ENCODE measurements at places on chromosomes 7 and 10.

GRCh38 chr7:130381468-130382312 lies 1.4 kb downstream of the CPA1 start:
- DNase-seq: no peak

- no peak for DNase-seq
Observed at GRCh38 chr10:115989621-115990020, 283.4 kb downstream of the GFRA1 start.

GRCh38 chr10:93673791-93674190 lies 28.6 kb downstream of the FRA10AC1 start:
- DNase-seq: no peak

GRCh38 chr10:54702583-54703485 lies 98.2 kb downstream of the PCDH15 start:
- no peak for DNase-seq

DNA sequence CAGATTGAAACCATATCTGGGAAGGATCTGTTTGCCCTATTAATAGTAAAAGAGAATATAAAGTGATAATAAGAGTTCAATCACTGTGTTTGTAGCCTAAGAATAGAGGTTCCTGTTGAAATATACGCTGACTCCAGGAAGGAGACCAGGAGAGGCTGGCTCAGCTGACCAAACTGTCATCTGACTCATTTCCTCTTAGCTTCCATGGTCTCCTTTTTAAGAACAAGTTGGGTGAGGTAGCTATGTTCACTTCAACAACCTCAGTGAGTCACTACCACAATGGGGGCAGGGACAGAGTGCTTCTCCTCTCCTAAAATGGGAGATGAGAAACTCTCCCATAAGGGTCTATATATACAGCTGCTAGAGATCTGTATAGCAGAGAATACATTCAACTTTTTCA lies 543.3 kb downstream of the CALN1 start:
- no peak for DNase-seq

DNA sequence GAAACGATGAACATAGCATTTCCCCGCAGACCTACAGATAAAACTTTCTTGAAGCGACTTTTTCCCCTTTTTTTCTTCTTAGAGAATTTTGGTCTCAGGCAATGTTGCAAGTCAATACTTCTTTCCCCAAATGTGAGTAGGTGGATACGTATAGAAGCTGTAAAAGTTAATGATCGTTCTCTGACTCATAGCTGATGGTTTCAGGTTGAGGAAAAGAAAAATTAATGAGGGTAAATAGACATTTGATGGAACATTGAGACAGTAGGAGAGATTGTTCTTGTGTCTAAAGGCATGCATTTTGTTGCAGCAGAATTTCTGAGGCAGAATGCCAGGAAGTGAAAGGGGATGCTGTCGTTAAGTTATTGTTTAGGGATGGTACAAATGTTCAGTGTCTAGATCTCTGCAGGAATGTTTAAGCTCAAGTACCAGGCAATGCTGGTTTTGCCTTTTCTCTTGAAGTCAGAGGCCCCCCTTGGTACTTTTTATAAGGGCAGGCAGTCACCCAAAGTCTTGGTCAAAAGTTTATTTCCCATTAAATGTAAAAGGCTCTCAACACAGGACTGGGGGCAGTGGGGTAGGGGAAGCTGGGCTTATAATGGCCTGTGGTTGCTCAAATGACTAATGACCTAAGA lies 9.3 kb downstream of the TCF7L2 start:
- DNase-seq: no peak

- no peak for DNase-seq
Observed at GRCh38 chr7:27842094-27842692, 102.2 kb downstream of the TAX1BP1 start.

DNA sequence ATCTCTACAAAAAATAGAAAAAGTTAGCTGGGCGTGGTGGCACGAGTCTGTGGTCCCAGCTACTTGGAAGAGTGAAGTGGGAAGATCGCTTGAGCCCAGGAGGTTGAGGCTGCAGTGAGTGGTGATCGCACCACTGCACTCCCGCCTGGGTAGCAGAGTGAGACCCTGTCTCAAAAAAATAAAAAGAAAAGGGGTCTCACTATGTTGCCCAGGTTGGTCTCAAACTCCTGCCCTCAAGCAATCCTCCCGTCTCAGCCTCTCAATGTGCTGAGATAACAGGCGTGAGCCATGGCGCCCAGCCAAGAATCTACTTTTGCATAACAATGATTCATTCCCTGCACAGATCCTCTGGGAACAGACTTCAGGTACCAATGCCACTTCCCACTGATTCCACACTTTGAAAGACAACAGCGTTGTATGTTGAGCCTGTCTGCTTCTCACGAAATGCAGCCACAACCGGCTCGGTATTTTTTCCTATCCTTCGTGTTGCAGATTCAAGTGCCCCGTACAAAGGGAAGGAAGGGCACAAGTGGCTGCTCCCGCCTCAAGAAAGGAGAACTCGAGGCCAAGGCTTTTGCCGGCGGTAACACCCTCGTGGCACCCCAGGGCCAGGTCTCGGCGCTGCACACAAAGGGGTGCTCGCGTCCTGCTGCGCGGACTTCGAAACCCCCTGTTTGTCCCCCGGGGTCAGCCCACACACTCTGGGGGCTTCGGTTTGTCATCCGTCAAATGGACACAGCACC lies 745 bp downstream of the DAGLB start:
- no peak for DNase-seq

DNA sequence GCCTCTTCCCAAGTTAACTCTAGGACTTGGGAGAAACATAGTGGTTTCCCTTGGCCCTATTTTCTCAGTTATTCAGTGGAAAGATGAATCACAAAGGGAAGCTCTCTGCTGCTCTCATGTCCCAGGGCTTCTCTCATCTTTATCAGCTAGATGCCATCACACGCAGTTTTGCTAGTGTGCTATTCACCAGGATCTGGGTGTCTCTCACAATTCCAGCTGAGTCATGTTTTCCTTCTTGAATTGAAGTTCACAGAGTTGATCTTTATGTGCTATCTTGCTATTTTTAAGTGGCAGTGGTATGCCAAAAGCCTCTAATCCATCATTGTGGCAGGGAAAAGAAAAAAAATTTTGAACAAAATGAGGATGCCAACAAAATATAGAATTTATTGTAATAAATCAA lies 101.3 kb downstream of the TWIST1 start:
- no peak for DNase-seq

DNA sequence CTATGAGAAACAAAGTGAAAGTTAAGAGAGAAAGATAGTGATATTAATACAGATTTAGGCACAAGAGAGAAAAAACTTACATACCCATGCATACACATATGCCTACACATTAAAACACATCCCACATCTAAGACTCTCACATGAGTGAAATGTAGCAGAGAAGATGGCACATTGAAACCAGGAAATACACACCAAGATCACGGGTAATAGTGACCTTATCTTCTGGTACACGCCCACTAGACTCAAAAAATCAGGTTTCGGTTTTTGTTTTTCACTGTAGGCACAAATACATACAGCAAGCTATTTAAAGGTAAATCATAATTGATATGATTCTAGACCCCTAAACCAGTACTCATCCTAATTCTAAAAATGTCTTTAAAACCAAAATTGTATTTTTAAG lies 225.2 kb upstream of the TAC1 start:
- DNase-seq: no peak

- DNase-seq: no peak
Observed at GRCh38 chr7:120412139-120413050, 139.4 kb downstream of the KCND2 start.

- no peak for DNase-seq
Observed at GRCh38 chr7:17056491-17057142, 174.8 kb upstream of the AGR3 start.

GRCh38 chr10:131770946-131771633 lies 129.7 kb upstream of the PPP2R2D start:
- DNase-seq: no peak

- no peak for DNase-seq
Observed at GRCh38 chr7:42991913-42992591, 59.9 kb downstream of the MRPL32 start.

DNA sequence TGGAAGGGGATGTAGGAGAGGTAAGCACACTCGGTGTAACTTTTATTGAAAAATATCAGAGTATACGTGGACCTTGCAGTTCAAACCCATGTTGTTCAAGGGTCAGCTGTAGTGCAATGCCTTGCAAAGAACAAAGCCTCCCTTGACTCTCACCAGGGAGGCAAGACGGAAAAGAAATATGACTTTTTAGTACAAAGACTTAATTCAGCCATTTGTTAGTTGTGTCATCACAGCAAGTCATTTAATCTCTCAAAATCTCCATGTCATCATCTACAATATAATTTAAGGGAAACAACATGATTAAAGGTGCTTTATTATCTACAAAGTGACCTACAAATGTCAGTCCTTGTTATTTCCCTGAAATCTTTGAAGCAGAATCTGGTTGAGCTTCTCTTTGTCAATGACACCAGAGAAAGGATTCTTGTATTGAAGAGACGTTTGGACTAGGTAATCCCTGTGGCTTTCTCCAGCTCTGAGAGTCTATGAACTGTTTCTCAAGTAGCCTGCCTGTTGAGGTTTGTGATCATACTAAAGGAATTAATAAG lies 502.8 kb downstream of the REEP3 start:
- DNase-seq: no peak

DNA sequence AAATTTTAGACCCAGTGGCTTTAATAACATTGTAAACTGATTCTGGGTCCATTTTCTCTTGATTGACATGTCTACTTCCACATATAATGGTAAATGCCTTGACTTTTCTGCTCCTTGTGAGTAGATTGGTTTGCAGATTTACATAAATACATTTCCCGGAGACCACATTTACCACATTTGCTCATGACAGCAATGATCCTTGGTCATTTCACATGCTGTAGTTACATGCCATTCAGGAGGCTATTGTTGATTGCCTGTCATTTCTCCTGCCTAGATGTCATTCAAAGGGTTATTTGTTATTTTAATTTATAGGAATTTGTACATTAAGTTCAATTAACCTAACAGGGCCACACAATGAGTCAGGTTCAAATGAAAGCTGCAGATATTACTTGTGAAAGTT lies 280.5 kb downstream of the CNTNAP2 start:
- no peak for DNase-seq
